ENCODE measurements at places on chromosomes 5 and 9.

DNA sequence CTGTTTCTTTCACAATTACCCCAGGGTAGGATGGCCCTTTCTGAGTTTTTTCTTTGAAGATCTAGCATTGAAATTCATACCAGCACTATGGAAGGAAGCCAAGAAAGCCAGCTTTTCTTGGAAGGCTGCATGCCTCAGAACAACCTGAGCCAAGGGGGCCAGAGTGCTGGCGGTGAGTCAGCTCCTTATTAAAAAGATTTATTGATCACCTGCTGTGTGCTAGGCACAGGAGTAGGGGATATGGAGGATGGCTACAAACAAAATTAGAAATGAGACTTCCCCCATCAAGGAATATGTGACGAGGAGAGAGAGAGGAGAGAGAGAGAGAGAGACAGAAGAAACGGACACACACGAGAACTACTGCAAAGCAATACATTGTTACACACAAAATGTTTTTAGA, 184.6 kb upstream of the PUM3 start:
- DNase-seq, result no peak

- peak; percentile 46 for DNase-seq
These were observed 343 bp downstream of the LMX1B start for GRCh38 chr9:126614088-126614454.

GRCh38 chr5:137372016-137372772, 126.9 kb downstream of the SPOCK1 start:
- no peak for DNase-seq

GRCh38 chr5:101720033-101720432, 576.1 kb downstream of the SLCO4C1 start:
- no peak for DNase-seq
